ENCODE measurements at places on chromosomes 1 and 21.
A peak's percentile ranks its signal among the peaks of the same experiment; 100 is the strongest.

- DNase-seq, result no peak
Observed at GRCh38 chr1:186869526-186870228, 40.9 kb downstream of the PLA2G4A start.

DNA sequence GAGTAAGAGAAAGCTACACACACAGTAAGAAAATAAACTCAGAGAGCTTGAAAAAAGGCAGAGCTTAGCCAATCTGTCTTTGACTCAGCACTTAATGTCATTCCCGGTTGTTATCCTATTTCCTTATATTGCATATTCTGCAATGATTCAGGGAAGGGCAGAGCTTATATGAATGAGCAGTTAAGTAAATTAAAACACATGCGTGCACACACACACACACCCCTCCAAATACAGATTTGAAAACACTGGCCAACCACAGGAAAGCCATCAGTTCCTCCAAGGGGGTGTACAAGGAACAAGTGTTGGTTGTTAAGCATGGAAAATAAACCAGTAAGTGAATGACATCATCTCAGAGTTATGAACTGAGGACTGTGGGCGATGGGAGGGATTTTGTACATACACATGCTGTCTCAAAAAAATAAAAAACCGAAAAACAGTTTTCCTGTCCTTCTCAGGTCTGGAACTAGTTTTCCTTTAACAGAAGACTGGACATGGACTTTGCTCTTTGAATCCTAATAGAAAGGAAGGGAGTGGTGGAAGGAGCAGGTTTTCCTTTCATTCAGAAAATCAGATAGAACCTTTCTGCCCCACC, 1.0 kb downstream of the IQGAP3 start:
- DNase-seq, result no peak

DNA sequence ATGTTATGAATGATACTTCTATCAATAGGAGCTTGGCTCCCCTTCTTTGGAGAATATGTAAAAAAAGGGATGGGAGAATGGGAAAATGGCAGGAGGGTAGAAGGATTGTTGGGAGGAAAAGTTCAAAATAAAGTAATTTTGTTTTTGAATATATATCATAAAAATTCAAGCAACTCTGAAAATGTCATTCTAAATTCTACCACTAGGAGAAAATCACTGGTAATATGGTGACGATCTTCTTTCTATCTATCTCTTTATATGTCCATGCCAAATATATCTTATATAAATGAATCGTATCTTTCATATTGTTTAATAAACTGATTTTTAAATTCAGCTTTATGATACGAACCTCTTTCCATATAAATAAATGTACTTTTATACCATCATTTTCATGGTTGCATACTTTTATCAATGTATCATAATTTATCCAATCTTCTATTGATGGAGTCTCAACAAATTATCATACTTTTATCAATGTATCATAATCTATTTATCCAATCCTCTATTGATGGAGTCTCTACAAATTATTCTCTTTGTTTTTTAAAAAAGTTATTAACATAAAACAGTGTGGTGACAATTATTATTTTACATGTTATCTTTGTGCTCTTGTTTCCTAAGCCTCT, 73.7 kb upstream of the MARK1 start:
- DNase-seq, result no peak

GRCh38 chr1:207186503-207186902, 82.5 kb downstream of the C4BPA start:
- DNase-seq, result no peak

DNA sequence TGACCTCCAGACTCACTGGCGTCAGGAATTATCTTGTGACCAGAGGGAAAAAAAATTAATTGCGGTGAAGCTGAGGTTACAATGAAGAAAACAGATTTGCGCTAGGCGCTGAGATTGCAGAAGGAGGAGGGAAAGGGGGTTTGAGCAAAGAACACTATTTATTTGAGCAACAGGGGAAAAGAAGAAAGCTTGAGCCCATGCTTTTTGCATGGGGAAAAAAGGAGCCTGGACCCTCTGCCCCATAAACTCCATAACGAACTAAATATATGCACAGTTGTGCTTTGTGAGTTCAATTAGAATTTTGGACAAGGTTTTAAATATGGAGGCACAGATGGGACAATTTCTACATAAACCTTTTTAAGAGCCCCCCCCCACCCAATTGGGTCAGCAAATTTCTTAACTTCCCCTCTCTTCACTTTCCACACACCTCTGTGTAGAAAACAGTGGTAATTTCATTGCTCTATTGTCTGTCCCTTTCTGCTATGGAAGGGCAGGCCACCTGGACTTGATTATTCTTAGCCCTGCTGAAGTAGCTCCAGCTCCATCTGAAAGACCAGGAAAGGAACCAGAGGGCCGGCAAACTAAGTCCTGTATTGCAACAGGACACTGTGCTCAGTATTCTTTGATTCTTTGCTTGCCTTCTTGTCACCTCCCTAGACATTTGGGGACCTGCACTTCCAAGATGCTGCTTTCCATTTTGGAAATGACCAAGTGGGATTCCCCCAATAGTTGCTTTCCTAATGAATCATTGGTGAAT, 862 bp upstream of the ID3 start:
- no peak for DNase-seq

DNA sequence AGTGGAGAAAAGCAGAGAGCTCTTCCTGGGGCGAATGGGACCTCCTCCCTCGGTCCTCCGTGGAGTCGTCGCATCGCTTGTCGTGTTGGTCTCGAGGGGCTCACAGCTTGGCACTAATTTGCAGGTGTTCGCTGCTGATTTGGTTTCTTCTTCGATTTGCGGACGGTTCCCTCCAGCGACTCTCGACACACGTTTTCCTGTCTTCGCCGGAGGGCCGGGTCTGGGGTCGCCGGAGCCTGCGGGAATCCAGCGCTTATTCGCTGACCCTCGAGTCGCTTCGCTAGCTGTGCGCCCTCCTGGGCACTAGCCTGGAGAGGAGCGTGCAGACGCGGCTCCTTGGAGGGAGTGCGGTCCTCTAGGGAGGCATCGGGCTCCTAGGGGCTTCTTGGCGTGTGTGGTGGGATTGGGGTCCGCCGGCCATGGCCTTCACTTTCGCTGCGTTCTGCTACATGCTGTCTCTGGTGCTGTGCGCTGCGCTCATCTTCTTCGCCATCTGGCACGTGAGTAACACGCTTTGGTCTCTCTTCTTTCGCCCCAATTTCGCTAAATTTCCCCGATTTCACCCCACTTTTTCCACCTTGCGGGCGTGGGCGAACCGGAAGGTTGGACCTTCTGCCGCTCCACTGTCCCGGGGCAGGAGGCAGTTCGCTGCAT, 766 bp downstream of the CNIH3 start:
- DNase-seq, result no peak

- no peak for DNase-seq
Observed at GRCh38 chr21:45995686-45996179, 14.2 kb downstream of the COL6A1 start.

GRCh38 chr1:93681989-93682412, 364 bp upstream of the BCAR3 start:
- DNase-seq, result peak; percentile 59

DNA sequence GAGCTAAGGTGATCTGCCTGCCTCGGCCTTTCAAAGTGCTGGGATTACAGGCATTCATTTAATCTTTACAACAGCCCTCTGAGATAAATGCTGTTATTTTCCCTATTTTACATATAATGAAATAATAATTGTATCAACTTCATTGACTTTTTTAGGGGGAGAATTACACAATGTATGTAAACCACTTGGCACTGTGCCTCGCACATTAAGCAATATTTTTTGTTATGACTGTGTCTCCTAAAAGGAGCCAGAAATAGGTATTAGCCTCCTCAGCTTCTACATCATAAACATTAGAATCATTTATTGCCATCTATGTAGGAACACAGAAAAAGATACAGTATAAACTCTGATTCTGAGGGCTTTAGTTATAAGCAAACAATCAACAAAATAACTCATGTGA, 1.1 kb upstream of the DNAJC28 start:
- DNase-seq, result no peak

DNA sequence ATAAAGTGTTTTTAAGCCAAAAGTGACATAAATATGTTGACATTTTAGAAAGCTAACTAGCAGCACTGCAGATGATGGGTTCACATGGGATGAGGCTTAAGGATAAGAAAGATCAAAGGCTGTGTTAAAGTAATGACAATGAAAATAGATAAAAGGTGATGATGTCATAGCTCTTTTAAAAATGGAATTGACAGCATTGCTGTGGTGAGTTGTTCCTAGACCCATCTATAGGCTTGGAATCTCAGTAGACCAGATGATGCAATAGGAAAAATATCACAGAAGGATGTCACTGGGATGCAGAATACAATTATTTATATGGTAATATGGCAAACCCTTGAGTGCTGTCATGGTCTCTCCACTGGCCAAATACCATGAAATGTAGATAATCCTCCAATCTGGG, 286.0 kb downstream of the PLA2G4A start:
- no peak for DNase-seq

GRCh38 chr1:99527078-99527477, 118.8 kb upstream of the PALMD start:
- DNase-seq, result no peak

DNA sequence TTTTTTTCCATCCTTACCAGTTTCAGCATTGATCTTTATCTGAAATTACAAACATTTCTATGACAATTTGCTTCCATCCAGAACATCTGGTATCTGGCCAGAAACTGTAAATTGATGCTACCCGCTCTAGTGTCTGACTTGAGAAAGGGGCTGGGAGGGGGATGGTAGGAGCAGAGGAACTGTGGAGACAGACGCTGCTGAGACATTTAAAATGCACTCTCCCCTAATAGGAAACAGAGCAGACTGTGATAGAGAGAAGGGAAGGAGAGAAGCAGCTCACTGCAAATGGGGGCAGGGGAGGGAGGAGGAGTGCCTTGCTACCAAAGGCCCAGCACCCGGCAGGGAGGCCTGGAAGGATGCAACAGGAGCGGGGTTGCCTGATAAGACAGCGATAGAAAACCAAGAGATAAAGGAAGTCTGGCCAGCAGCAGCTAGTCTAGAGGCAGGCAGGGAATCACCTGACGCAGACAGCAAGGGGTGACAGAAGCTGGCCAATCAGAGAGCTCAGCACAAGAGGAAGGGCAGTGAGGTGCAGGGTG, 195.5 kb upstream of the NFIA start:
- no peak for DNase-seq

DNA sequence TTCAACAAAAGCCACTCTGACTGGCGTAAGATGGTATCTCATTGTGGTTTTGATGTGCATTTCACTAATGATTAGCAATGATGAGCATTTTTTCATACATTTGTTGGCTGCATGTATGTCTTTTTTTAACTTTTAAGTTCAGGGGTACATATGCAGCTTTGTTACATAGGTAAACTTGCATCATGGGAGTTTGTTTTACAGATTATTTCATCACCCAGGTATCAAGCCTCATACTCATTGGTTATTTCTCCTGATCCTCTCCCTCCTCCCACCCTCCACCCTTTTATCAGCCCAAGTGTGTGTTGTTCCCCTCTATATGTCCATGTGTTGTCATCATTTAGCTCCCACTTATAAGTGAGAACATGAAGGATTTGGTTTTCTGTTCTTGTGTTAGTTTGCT, 154.1 kb upstream of the POGK start:
- no peak for DNase-seq

GRCh38 chr1:167476061-167476460, 42.3 kb downstream of the CD247 start:
- no peak for DNase-seq

- DNase-seq, result no peak
Observed at GRCh38 chr21:28714777-28715464, 277.8 kb downstream of the LTN1 start.

- no peak for DNase-seq
Observed at GRCh38 chr21:34671891-34672290, 3.1 kb downstream of the CLIC6 start.

DNA sequence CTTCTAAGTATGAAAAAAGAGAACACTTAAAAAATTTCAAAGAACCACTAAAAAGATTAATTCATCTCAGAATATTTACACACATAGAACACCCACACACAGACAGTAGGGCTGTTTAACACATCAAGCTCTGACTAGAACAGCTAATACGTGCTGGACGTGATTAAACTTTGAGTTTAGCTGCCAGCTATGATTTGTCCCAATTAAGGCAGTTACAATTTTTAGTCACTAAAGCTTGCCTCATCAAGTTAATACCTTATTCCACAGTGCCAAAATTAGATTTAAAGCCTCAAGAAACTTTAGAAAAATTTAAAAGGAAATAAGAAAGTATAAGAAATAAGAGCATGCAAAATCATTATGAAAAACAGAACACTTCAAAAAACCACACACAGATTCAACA, 18.9 kb downstream of the SLC16A1 start:
- DNase-seq, result no peak

DNA sequence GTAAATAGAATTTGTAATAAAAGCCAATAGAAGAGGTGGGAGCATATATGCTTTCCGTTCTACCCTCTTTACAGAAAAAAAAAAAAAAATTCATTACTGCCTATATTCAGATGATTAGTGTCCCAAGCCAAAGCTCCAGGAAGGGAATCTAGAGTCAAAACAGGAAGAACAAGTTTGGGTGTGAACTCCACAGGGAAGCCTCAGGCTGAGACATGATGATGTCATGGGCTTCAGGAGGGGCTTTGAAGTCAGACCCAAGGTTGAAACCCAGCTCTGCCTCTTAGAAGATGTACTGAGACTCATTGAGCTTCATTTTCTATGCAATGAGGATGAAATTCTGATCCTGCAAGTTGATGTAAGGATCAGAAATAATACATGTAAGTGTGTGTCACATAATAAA, 250.0 kb upstream of the ADGRL2 start:
- no peak for DNase-seq

DNA sequence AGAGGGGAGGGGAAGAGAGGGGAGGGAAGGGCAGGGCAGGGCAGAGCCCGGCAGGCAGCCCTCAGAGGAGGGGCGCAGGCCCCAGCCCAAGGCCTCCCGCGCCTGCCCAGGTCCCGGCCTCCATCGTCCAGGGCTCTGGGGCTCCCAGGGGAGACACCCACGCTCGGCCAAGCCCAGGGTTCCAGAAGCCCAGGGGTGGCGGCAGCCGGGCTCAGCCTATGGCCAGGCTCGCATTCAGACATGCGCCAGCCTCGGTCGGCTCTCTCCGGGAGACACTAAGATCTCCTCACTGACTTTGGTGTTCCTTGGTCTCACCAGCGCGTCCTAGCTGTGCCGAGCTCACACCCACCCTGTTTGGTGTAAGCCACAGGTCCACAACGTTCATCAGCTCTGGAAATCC, 7.1 kb upstream of the ANKRD65 start:
- no peak for DNase-seq

- no peak for DNase-seq
Observed at GRCh38 chr1:153343811-153344717, 4.6 kb downstream of the PGLYRP4 start.

DNA sequence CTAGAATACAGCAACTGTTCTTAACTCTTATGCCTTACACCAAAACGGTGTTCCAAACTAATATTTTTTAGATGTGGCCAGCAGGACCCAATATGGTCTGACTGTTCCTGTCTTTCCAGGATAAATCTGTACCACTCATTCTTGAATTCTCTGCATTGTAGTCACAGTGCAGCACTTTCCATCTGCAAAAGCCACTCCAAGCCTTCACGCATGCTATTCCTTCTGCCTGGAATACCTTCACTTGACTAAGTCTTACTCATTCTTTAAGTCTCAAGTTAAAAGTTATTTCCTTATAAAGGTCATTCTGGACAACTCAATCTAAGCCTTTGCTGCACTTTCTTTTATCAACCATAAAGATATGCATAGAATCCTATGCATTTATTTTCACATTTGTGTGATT, 1194.5 kb downstream of the PLA2G4A start:
- no peak for DNase-seq
